ENCODE measurements at places on chromosomes 2 and 18. TPM values are rescaled to one million over a fixed set of nuclear protein-coding genes. Genes with fewer than 3 reads are reported as not detected.
A peak's percentile ranks its signal among the peaks of the same experiment; 100 is the strongest.

CD302 gene
- total RNA-seq = 15.1 TPM

OXER1 gene
- total RNA-seq = 3.9 TPM

- DNase-seq = no peak
Measured at GRCh38 chr2:120261387-120262006, 8.8 kb downstream of the RALB start.

GRCh38 chr18:57275111-57275510 lies 77.2 kb upstream of the ST8SIA3 start:
- peak; percentile 22 for DNase-seq

DNA sequence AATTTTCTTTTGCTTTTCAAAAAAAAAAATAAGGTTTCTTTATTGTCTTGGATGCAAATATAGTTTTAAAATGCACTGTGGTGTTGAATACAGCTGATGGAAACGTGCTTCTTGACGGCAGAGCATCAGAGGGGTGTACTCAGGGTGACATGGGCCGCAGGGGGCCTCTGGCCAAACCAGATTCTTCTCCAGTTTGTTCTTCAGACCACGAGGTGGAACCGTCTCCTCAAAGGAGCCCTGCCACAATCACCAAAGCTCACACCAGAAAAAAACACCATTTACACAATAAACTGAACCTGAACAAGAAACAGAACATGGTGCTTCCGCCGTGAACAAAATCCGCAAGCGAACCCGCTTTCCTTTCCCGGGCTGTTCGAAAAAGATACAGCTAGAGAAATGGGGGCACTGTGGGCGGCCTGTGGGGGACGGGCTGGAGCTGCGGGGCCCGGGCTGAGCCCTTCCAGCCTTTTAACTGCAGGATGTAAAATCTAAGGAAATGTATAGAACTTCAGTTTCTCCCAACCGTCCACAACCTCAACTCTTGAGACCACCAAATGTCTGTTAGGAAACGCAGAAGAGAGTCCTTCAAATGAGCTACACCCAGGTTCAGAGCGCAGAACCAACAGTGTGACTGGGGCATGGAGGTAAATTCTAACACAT lies 34.5 kb downstream of the PSMG2 start:
- DNase-seq = no peak

NYAP2 gene
- total RNA-seq = 0.05 TPM

GRCh38 chr18:27942706-27943105 lies 234.2 kb downstream of the CDH2 start:
- no peak for DNase-seq

PRKAG3 gene
- total RNA-seq = not detected

DNA sequence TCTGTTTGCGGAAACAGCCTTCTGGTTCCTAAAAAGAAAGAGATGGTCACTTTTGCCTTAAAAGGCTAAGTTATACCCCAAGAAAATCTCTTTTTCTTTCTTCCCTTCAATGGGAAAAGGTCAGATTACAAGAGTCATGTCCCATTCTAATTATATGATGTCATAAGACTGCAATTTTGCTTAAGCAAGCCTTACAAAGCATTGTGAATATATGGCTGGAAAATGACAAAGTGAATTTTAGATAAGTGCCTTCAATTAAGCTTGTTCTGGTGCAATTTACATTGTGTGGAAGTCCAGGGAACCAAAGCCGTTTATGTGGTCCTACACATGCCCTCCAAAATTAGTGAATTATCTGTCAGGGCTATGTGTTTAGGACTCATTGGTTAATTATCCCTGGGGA lies 7.6 kb upstream of the BMP10 start:
- DNase-seq = no peak

DNA sequence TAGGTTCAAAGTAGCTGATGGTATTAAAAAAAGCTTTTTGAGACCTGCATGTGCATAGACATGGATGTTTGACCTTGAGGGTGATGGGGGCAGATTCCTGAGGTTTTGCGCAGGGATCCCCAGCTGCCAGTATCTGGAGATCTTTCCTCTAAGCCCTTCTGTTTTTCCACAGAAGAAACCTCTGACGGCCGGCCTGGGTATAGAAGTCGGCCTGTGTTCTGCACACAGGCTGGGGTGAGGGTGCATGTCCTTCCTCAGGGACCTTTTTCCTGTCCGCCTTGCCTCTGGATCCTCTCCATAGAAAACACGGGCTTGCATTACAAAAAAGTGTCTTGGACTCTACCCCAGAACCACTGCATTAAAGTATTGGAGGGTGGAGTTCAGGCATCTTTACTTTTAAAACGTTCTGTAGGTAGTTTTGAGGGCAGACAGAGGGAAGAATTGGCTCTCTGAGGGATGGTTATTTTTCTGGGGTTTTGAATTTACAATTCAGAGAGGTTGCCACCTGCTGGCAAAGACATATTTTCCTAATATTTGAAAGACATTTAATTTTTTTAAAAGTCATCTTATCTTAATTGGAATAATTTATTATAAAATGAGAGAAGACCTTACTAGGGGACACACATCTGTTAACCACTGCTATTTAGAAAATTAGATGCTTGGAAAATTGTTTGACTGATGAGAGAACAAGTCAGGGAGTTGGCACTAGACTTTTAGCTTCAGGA lies 350.6 kb downstream of the DCDC2C start:
- no peak for DNase-seq

DNA sequence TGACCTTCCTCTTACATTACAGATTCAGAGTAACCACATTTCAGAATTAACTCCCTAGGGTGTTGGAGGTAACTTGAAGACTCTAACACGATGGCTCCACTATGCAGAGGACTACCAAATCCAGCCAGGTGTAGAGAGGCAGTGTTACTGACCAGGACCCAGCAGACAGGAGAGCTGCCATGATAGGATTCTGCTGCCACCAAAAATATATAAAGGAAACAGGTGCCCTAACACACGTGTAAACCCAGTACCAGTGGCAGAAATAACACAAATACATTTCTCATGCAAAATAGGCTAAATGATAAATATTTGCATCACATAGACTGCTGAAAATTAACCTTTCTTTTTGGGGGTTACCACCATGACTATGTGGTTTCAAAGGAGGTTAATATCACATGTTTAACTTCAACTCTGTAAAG lies 7.0 kb downstream of the ZBTB14 start:
- DNase-seq = no peak

DNA sequence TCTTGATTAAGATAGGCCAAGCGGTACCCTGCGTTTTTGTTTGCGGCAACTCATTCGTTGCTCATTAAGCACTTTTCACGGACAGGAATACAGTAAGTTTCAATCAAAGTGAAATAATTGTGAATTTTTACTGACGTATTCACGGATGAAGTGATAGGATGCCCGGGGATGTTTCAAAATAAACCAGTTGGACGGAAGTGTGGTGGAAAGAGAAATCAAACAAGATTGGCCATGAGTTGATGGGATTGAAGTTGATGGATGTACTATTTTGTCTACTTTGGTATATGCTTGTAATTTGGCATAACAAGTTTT lies 481 bp downstream of the TMEM177 start:
- no peak for DNase-seq

GRCh38 chr2:172447811-172448493 lies 20.6 kb downstream of the ITGA6 start:
- peak; percentile 15 for DNase-seq

DHRS9 gene
- 102 TPM for total RNA-seq

DNA sequence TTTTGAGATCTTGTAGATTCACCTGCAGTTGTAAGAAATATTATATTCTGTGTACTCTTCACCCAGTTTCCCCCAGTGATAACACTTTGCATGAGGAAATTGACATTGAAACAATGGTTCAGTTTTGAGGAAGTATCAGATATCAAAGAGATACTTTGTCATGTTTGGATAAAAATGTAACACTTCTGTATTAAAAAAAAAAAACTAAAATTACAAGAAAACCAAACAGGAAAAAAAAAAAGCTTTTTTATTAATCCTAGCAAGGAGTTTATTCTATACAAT lies 204.0 kb downstream of the ARL4C start:
- DNase-seq = no peak

RNPEPL1 gene
- total RNA-seq = 108 TPM

DNA sequence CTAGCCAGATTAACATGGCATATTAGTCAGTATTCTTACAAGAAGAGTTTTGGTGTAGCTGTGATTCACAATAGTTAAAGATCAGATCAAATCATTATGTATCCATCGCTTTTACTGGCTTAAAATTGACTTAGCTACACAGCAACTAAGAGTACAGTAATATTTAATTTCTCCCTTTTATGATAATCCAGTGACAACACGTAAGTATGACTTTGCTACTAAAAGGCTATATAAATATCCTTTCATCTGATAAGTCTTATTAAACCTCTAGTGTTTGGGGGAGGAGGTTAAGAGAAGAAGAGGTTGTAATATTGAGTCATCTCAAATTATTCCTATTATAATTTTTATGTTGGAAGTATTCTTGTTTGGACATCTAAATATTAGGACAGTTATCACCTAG lies 51.0 kb downstream of the KCNG3 start:
- DNase-seq = no peak

PTGR3 gene
- 43.4 TPM for total RNA-seq

GRCh38 chr2:117935456-117935855 lies 78.4 kb downstream of the CCDC93 start:
- no peak for DNase-seq

IL36A gene
- total RNA-seq = not detected

GRCh38 chr2:167905668-167906067 lies 341.7 kb downstream of the STK39 start:
- DNase-seq = no peak

GRCh38 chr2:112824694-112825085 lies 11.9 kb downstream of the IL1B start:
- DNase-seq = no peak

- no peak for DNase-seq
Measured at GRCh38 chr2:206232287-206233035, 42.0 kb upstream of the ZDBF2 start.

- DNase-seq = peak; percentile 97
Measured at GRCh38 chr2:68828887-68829708, 42.1 kb downstream of the BMP10 start.

GRCh38 chr2:84158605-84159004 lies 300.5 kb downstream of the SUCLG1 start:
- no peak for DNase-seq

GRCh38 chr18:62838475-62839098 lies 123.2 kb downstream of the PHLPP1 start:
- DNase-seq = no peak

- DNase-seq = no peak
Measured at GRCh38 chr2:62363166-62363565, 142.8 kb downstream of the TMEM17 start.

TMEM17 gene
- total RNA-seq = 0.74 TPM

GRCh38 chr2:38267270-38267925 lies 109.7 kb downstream of the ATL2 start:
- DNase-seq = no peak

- no peak for DNase-seq
Measured at GRCh38 chr2:165634855-165635254, 159.2 kb downstream of the GALNT3 start.

DNA sequence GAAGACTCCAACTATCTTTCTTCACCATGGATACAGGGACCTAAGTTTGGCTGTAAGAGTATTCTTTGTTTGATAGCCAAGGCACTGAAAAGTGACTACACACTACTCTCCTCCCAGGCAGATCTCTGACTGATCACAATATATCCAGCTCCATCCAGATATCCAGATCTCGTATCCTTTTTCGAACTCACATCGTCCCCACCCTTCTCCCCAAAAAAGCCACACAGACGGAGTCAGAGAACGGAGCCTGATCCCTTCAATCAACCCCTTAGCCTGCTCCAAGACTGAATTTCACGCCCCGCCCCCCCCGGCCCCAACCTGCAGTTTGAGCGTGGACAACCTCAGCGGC lies 533 bp downstream of the DHX57 start:
- DNase-seq = no peak

- DNase-seq = no peak
Measured at GRCh38 chr2:160381425-160381951, 112.1 kb downstream of the RBMS1 start.

DNA sequence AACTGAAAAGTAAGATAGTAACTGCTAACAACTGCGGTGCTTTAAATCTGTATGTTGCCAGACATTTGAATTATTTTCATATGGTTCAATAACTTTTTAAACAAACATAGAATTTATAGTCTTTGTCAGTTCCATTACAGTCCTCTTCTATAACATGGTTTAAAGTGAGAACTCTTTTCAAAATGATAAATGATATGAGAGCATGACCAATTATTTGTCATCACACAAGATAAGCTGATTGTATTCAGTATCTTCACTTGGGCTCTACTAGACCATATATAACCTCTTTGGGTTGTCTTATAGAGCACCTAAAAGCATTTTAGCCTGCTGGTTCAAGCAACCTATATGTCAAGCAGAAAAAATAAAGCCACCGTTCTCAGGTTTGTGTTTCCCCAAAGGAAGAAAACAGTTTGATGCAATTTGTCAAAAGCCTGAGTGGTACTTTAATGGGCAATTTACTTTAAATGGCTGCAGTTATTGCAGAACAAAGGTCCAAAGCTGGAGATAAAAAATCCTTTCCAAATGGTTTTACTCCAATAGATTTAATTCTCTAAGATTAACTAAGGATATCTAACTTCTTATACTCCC lies 298.4 kb downstream of the FSIP2 start:
- DNase-seq = no peak

DNA sequence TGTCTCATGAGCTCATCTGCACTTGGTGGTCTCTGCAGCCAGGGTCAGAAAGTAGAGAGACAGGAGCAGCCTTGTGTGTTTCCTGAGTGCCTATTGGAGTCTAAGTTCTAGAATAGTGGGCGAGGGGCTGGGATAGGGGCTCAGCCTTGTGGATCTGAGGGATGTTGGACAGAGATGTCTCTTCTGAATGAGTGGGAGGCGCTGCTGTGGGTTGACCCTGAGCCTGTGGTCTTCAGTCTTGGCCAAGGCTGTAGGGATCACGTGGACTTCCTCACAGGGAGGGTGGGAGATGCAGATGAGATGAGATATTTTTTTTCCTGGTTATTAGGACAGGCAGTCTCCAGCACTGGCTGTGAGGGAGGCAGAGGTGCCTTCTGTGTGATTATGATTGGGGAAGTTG lies 61.8 kb downstream of the RNF144A start:
- no peak for DNase-seq

KIF3C gene
- 4.0 TPM for total RNA-seq

DNA sequence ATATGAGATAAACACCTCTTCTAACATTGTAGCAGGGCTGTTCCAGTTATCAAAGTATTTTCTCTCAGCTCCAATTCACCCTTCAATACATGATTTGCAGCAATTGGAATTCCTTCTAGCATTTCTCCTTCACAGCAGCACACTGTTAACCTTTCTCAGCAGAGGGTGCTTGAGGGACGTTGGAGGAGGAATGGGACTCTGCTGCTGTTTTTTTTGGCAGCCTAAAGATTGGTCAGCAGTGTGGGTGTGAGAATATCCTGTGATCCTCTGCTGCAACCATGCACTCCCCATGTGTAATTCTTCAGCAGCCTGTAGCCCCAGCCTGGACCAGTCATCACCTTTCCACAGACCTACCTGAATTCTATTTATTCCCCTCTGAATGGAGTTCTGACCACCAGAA lies 1708.9 kb upstream of the CELF4 start:
- no peak for DNase-seq

DNA sequence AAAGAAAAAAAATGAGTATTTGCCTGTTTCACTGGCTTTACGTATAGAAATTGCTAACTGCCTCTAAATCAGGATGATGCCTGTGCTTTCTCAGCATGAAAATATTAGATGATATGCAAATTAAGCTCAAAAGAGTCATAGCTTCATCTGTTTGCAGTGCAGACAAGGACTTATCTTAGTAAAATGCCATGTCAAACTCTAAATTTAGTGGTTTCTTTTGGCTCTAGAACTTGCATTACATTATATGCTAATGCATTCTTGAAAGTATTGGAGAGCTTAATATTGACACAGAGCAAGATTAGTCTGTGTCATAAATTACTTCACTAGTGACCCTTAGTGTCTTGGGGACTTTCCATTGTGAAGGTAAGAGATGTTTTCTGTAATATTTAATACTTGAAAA lies 1109.1 kb upstream of the NRXN1 start:
- DNase-seq = no peak

REG1B gene
- not detected for total RNA-seq

PAIP2B gene
- 8.0 TPM for total RNA-seq
